ENCODE measurements at places on chromosomes 3 and 15. TPM values are rescaled to one million over a fixed set of nuclear protein-coding genes. Genes with fewer than 3 reads are reported as not detected.

DNA sequence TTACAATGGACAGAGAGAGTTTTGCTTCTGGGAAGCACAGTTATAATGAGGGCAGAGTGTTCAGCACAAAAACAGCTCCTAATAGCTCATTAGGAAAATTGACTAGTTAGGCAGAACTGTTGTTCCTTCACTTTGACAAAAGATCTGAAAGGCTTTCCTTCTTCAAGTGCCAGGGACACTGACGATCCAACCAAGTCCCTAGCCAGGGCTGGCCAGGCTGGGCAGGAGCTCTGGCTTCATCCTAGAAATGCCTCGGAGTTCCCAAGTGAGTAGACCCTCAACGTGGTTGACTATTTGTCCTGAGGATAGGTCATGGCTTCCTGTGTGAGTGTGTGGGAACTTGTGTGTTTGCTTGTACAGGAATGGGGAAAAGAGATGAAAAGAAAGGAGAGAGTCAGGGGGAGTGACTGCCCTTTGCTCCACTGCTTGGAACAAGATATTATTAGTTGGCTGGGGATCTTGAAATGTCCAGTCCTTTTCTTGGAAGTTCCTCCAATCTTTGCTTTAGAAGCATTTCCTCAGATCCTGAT, 617.9 kb downstream of the NTRK3 start:
- no peak for DNase-seq
- no peaks in the 10 kb centered on the region for H3K36me3 ChIP-seq
- no peaks in the 10 kb centered on the region for H3K4me1 ChIP-seq
- no peaks in the 10 kb centered on the region for H3K27me3 ChIP-seq
- H3K27ac ChIP-seq: no peak overlapping the region
- H3K4me3 ChIP-seq: no peak overlapping the region

DNA sequence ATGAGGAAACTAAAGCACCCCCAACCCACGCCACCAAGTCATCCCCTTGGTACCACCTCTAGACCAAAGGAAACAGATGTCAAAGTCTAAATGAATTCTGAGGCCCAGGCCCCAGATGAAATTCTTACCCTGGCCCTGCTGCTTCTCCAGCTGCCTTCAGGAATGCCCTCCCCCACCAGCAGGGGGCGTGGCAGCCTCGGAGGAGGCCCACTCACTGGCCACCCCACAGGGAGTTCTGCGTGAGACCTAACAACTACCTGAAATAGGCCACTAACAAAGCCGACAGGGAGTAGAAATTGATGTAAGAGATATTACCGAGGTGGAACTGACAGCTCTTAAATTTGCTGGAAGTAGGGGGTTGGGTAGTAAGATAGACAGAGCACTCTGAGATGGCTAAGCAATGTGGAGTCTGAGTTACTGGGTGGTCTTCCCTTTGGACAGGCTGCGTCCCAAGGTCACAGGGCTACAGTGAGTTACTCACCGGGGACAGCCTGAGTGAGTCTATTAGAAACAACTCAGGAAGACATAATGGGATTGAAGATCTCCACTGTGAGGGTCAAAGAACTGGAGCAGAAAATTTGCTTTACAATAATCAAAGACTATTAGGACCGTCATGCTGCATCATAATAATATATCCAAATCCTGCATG, 240.7 kb downstream of the SHOX2 start:
- H3K36me3 ChIP-seq: no peaks in the 10 kb centered on the region
- no peak overlapping the region for H3K27ac ChIP-seq
- no peaks in the 10 kb centered on the region for H3K4me1 ChIP-seq
- no peak overlapping the region for H3K4me3 ChIP-seq

Gene BCL6
- total RNA-seq: 12.1 TPM

DNA sequence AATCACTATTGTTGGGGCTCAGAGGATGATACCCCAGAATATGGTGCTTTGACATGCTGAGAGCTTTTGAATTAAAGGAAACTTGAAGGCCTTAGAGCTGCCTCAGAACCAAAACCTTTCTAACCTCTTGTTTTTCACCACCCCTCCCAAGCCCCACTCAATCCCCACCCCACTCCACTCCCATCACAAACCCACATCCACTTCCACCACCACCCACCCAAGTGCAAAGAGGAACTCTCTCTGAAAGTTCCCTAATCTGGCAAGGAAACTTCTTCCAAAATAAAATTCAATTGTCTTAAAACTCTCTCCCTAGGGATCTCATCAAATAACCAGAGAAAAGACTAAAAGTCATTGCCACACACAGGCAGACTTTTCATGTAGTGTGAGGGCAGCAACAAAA, 301.2 kb upstream of the ARHGEF26 start:
- DNase-seq: no peak
- no peak overlapping the region for H3K27ac ChIP-seq

Gene PPP1R14D
- total RNA-seq: not detected

DNA sequence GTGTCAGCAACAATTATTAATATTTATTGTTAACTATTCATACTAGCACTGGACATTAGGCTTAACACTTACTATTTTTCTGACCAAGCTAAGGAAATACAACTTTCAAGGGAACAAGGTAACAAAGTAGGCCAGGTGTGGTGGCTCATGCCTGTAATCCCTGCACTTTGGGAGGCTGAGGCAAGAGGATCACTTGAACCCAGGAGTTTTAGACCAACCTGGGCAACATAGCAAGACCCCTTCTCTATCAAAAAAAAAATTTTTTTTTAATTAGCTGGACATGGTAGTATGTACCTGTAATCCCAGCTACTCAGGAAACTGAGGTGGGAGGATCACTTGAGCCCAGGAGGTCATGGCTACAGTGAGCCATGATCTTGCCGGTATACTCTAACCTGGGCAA, 131.7 kb downstream of the RBPMS2 start:
- no peak for DNase-seq
- no peaks in the 10 kb centered on the region for H3K4me1 ChIP-seq
- no peaks in the 10 kb centered on the region for H3K27me3 ChIP-seq

Gene MB21D2
- total RNA-seq: 15.8 TPM

DNA sequence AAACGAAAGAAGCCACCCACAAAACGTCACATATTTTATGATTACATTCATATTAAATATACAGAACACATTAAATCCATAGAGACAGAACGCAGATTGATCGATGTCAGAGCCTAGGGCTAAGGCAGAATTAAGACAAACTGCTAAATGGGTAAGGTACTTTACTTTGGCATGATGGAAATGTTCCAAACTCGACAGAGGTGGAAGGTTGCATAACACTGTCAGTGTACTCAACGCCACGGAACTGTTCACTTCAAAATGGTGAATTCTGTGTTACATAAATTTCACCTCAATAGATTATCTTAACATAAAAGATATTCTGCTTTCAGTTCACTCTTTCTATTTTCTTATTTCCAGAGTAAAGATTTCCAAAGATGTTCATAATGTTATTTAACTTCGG, 158.4 kb downstream of the TBC1D5 start:
- no peak overlapping the region for H3K4me3 ChIP-seq
- no peaks in the 10 kb centered on the region for H3K4me1 ChIP-seq
- no peaks in the 10 kb centered on the region for H3K27me3 ChIP-seq
- no peak for DNase-seq
- H3K36me3 ChIP-seq: no peaks in the 10 kb centered on the region
- no peak overlapping the region for H3K27ac ChIP-seq

GRCh38 chr3:161989012-161989411, 492.4 kb downstream of the OTOL1 start:
- no peaks in the 10 kb centered on the region for H3K36me3 ChIP-seq
- H3K4me3 ChIP-seq: no peak overlapping the region
- DNase-seq: no peak
- no peaks in the 10 kb centered on the region for H3K4me1 ChIP-seq
- no peaks in the 10 kb centered on the region for H3K27me3 ChIP-seq

Gene GXYLT2
- total RNA-seq: 39.1 TPM

DNA sequence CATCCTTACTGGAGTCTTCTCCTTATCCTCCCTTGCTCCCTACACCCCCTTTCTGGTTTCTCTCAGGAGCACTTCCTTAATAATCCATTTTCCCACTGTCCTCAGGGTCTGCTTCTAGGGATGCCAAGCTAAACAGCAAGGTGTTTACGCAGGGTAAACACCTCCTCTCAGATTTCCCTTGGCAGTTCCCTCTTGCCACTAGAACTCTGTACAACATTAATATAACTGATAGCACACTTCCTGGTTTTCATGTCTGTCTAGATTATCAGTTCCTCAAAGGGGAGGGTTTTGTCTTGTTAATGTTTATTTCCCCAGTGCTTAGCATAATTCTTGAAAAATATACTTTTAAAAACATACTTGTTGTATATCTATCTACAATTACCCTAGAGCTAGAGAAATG, 118.0 kb upstream of the SLC24A5 start:
- no peaks in the 10 kb centered on the region for H3K27me3 ChIP-seq
- no peak overlapping the region for H3K27ac ChIP-seq
- no peak for DNase-seq
- no peaks in the 10 kb centered on the region for H3K36me3 ChIP-seq
- H3K4me1 ChIP-seq: peaks cover 5% of the 10 kb centered on the region

Gene HTR3E
- not detected for total RNA-seq

DNA sequence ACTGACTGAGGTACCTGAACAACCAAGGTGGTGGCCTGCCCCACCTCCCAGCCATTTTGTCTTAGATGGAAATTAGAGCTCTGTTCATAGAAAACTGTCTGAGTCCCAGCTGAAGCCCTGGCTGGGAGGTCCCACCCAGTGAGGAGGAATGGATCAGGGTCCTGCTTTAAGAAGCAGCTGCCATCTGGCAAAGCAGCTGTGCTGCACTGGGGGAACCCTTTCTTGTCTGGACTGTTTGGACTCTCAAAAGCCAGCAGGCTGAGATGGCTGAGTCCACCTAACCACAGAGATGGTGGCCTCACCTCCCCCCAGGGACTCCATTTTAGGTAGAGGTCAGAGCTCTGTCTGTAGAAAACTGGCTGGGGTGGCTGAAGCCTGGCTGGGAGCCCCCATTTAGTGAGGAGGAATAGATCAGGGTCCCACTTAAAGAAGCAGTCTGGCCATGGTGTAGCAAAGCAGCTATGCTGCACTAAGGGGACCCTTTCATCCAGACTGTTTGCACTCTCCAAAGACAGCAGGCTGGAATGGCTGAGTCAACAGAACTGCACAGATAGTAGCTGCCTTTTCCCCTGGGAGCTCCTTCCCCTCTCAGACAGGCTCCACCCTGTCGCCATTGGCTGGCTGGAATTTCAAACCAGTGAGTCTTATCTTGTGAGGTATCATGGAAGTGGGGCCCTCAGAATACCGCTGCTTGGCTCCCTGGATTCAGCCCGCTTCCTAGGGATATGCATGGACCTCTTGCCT, 116.9 kb downstream of the EPHA6 start:
- no peak overlapping the region for H3K4me3 ChIP-seq
- no peaks in the 10 kb centered on the region for H3K36me3 ChIP-seq
- no peak for DNase-seq
- no peaks in the 10 kb centered on the region for H3K27me3 ChIP-seq

- peaks cover 5% of the 10 kb centered on the region for H3K27me3 ChIP-seq
- no peak for DNase-seq
- no peaks in the 10 kb centered on the region for H3K4me1 ChIP-seq
- H3K4me3 ChIP-seq: no peak overlapping the region
Observed at GRCh38 chr15:98501632-98502031, 146.7 kb upstream of the IGF1R start.

DNA sequence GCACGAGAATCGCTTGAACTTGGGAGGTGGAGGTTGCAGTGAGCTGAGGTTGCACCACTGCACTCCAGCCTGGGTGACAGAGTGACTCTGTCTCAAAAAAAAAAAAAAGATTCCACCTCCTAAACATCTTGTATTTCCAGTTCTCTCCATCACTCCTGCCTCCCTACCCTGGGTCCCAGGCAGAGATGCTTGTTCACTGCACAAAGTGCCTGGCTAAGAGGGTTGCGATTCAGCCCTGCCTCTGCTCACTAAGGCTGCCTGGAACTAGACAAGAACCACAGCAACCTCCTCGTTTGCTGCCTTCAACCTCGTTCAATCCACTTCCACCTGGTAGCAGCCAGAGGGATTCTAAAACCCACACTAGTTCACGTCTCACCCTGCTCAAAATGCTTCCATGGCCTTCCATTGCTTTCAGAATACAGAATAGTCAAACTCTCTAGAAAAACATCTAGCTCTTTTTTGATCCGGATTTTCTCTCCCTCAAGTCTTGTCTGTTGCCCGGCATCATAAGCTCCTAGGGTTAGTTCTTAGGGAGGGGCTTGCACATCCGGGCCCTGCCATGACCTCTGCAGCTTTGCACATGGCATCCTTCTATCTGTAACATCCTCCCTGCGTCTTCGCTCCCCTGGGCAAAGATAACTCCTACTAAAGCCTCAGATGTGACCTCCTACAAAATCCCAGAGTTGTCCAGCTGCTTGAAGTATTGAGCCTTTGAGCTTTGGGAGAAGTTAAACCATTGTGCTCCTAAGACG, 1.0 kb upstream of the MCM2 start:
- peaks cover 11% of the 10 kb centered on the region for H3K36me3 ChIP-seq
- H3K27ac ChIP-seq: no peak overlapping the region
- DNase-seq: no peak
- H3K4me3 ChIP-seq: no peak overlapping the region
- H3K27me3 ChIP-seq: peaks cover 2% of the 10 kb centered on the region
- H3K4me1 ChIP-seq: peaks cover 22% of the 10 kb centered on the region

DNA sequence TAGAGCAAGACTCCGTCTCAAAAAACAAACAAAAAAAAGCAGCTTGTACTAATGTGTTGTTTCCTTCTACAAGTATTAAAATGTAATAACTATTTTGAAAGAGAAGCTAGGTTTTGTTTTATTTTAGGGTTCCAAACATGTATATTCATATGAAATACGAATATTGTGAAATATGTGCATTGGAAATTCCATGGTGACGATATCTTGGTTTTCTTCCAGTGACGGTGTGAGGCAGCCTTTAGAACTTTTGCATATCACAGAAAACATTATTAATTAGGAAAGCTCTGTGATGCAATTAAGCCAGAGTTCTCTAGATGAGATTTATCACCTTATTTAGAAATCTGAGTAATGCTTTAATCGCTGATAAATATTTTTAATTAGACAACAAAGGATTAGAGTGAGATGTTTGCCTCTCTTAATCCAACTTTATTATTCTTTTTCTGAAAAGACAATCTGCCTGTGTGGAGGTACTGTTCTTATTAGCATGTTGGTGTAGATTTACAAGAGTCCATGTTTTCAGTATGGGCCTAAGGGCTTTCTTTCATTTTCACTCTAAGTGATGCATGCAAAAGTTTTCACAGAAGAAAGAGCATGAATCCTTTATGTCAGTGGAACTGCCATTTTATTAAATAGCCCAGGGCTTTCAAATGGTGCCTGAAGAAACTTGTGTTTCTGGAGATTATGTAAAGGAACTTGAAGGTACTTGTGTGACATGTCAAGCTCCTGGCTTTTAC, 37.7 kb upstream of the SAMMSON start:
- peaks cover 6% of the 10 kb centered on the region for H3K36me3 ChIP-seq
- no peak overlapping the region for H3K27ac ChIP-seq

GRCh38 chr3:45259133-45259532, 33.0 kb upstream of the TMEM158 start:
- no peaks in the 10 kb centered on the region for H3K4me1 ChIP-seq
- no peak overlapping the region for H3K4me3 ChIP-seq
- no peak for DNase-seq
- H3K36me3 ChIP-seq: no peaks in the 10 kb centered on the region
- H3K27ac ChIP-seq: no peak overlapping the region

DNA sequence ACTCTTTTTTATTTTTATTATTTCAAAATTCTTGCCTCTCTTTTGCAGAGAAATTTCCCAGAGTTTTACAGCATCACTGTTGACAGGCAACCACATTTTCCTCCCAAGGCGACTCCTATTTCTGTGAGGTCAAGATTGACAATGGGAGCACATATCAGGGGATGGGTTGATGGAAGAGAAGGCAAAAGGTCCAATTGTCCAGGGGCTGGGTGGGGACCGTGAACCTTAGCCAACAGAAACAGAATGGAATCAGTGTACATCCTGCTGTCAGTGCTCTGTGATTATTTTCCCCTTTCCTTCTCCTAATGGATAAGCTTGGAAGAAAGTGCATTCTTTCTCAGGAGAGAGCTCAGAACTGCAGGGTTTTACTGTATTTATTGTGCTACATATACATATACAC, 42.4 kb downstream of the CNTN6 start:
- H3K27ac ChIP-seq: no peak overlapping the region
- no peak overlapping the region for H3K4me3 ChIP-seq
- no peaks in the 10 kb centered on the region for H3K27me3 ChIP-seq
- H3K36me3 ChIP-seq: no peaks in the 10 kb centered on the region

Gene TGM5
- total RNA-seq: 0.13 TPM

All from muscle of leg (tissue), 16 donors.